RWPE1 (cell line): ENCODE measurements at places on chromosomes 7 and 10.

- DNase-seq, result no peak
Observed at GRCh38 chr10:649445-649797, 40.0 kb downstream of the DIP2C start.

GRCh38 chr7:106344211-106344610 is 59.4 kb upstream of the NAMPT start:
- DNase-seq, result no peak

- DNase-seq, result no peak
Observed at GRCh38 chr10:43970717-43971116, 322.0 kb upstream of the ZNF32 start.

GRCh38 chr10:110461530-110461929 is 36.2 kb upstream of the DUSP5 start:
- no peak for DNase-seq

- no peak for DNase-seq
Observed at GRCh38 chr10:60524541-60524940, 134.9 kb upstream of the ANK3 start.

- no peak for DNase-seq
Observed at GRCh38 chr7:90007001-90007654, 147.1 kb upstream of the STEAP1 start.

- peak; percentile 38 for DNase-seq
Observed at GRCh38 chr7:25642849-25643248, 414.6 kb upstream of the NPVF start.

DNA sequence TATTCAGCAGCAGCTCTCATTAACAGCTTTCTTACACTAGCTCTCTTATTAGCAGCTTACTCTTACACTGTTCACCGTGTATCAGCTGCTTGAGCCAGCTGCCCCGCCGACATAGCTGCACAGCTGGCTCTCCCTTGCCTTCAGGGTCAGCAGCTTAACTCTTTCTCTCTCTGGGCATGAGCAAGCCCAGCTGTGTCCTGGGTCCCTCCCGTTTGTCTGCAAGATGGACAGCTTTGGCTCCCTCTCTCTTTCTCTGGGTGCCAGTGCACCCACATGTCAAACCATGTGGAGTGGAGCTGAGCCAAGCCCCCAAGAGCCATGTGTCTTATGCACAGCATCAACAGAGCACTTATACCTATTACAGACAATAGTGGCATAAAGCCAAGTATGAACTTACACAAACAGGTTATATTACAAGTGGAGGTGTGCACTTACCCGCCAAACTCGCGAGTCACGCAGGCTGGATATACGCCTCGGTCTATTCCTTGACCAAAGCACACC is 35.7 kb upstream of the MTPAP start:
- peak; percentile 24 for DNase-seq

- no peak for DNase-seq
Observed at GRCh38 chr10:27568196-27569175, 64.4 kb downstream of the RAB18 start.

GRCh38 chr7:28133872-28134271 is 46.7 kb downstream of the JAZF1 start:
- no peak for DNase-seq

DNA sequence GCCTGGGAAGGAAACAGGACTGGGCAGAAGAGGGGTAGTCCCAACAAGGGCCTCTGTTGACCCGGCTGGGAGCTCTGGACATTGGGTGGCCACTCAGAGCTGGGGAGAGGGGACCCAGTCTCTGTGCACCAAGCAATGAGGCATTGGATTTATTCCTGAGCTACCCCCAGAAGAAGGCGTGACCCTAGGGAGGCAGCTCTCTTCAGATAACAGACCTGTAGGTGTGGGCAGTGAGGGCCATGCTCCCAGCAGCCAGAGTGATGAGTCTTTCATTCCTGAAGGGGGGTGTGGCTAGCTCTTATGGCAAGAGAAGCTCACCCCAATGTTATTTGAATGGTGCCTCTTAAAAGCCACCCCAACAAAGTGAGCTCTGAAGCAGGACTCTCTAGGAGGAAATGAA is 20.4 kb downstream of the TEX36 start:
- peak; percentile 30 for DNase-seq

DNA sequence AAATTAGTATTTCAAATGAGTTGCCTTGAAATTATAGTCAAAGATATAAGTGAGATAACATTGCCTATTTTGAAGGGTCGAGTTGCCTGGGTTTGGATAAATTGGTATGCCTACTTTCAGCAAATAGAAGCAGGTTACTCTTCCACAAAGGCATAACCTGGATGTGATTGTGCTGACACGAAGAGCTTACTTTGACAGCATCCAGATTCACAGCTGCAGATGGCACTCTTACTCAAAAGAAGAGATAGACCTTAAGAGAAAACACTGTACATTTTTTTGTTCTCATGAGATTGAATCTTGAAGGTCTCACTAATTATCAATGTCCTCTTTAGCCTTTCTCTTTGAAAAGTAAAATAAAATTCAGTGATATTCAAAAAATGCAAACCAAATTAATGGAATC is 1338.7 kb downstream of the REEP3 start:
- no peak for DNase-seq

GRCh38 chr10:101006593-101007098 is 7.0 kb downstream of the LZTS2 start:
- no peak for DNase-seq

DNA sequence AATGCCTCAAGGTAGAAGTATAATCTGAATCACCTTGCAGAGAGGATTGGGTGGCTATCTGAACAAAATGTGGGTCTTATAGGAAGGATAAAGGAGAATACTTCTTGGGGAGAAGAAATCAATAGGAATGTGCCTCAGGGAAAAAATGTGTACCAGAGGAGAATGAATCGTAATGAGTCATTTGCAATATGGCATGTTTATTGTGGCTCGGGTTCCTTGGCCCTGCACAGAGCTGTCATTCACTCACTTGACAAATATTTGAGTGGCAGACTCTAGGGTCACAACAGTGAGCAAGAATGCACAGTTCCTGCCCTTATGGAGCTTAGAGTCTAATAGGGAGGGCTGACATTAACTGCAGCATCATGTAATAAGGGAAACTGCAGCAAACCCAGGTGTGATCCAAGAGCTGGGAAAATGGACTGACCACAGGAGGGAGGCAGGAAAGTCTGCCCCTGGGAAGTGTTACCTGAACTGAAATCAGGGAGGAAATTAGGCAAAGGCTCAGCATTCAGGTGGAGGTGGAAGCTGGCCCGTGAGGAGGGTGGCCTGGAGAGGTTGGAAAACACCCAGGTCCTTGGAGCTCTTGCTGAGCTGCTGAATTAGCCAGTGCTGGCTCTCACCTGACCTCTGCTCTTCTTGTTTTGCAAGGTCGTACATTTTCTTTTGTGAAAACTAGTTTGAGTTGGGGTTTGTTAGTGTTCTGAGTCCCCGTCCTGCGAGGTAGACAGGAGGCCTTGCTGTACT is 203.9 kb downstream of the FRMD4A start:
- DNase-seq, result peak; percentile 78

DNA sequence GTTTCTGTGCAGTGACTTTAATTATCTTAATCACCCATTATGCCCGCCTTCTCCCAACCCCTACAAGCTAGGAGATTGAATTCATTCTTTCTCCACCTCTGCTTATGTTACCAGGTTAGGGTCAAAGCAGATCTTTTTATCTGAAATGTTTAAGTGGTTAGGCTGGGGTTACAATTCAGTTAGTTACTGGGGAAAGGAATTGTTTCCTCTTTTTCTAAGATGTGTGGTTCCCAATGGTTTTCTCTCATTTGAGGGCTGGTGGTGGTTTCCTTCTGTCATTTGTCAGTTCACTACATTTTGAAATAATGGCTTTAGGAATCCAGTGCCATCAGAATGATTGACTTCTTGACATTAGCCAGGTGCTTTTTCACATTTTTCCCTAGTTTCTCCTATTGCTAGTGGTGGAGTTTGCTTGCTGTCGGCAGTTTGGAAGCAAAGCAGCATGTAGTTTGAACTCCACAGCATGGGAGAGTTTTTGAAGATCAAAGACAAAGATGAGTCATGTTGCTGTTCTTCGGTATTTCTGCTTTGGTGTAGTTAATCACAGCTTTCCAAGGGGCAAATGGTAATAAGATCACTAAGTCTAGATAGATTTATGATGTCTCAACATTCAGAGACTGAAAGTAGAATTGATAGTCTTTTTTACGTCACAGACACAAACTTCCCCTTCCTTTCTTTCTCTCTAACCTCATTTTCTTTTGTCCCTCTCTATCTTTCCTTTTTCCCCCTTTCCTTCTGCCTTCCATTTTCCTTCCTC is 168.2 kb downstream of the SND1 start:
- DNase-seq, result no peak

GRCh38 chr10:75375838-75376237 is 25.7 kb downstream of the ZNF503 start:
- DNase-seq, result no peak

- peak; percentile 43 for DNase-seq
Observed at GRCh38 chr10:43282881-43283280, 16.0 kb upstream of the RASGEF1A start.

DNA sequence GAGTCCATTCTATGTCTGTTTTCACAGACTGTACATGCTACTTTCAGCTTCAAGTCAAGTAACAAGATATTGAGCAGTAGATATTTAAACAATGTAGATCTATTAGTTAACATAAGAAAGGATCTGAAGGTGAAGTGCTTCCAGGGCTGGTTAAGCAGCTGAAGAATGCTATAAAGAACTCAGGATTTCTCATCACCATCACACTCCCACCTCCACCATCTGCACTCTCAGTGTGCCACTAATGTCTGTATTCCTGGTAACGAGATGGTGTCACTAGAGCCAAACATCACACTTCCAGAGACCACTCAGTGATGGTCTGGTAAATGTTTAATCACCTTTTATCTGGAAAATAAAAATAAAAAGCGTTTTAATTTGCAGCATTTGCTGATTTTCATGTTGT is 224.0 kb upstream of the FERD3L start:
- DNase-seq, result no peak

DNA sequence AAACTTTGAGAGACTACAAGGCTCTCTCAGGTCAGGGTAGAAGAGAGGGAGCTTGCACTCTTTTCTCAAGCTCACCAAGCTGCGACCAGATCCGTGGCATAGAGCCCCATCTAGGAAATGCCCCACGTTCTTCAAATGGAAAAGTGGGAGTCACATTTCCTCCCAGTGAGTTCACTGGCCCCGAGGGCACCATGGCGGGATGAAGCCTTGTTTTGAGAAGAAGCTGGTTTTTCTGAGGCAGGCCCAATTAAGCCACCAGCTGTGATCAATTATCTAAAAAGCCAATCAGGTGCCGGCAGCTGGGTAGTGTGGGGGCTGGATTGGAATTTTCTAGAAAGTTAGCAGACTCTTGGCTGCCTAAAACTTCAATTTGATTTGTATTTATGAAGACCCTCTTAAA is 101.4 kb downstream of the ZNF365 start:
- DNase-seq, result no peak

DNA sequence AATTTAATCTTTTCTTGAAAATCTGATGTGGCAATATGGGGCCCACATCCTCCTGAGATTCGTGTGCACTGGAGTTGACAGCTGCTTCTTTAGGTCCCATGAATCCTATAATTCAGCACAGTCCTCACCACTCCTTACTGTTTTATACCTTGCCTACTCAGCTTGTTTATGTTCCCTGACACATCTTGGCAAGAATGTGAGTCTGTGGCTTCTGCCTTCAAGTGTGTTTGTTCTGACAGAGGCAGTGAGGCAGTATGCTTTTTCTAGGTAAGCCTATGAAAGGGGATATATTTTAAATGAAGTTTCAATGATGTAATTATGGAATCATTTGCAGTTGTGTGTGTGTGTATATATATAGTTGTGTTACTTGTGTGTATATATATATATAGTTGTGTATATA is 106.4 kb downstream of the AMPH start:
- DNase-seq, result no peak

GRCh38 chr7:45074528-45075354 is 14.0 kb downstream of the NACAD start:
- no peak for DNase-seq

DNA sequence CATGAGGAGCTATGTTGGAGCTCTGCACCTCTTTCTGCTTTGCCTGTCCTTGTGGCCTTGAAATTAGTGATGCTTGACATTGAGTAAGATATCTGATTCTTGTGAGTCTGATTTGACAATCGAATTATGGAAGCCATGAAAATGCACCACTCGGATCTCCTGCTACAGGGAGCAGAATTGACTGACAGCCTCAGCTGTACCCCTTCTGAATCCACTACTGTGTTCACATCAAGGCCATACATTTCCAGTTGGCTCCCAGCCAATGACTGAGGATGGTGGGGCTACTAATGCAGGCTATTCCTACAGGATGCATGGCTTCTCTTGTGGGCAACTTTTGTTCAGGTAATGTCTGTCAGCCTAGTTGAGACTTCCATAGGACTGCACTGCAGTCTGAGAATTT is 321.9 kb downstream of the REEP3 start:
- DNase-seq, result no peak

DNA sequence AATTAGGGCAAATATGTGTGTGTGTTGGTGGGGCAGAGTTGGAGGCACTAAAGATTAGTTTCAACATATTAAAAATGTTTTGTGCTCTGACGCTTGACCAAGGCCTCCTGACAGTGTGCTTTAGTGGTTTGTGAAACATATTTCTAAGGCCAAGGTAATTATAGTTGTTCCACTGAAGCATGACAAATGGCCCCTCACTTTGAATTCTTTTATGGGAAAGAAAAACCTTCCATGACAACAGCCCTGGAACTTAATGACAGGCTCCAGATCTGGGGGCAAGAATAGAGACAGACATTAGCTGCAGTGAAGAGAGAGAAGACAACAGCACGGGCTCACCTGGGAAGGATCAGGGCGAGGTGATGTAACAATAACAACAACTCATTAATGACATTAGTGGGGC is 155.8 kb downstream of the CHN2 start:
- DNase-seq, result no peak

DNA sequence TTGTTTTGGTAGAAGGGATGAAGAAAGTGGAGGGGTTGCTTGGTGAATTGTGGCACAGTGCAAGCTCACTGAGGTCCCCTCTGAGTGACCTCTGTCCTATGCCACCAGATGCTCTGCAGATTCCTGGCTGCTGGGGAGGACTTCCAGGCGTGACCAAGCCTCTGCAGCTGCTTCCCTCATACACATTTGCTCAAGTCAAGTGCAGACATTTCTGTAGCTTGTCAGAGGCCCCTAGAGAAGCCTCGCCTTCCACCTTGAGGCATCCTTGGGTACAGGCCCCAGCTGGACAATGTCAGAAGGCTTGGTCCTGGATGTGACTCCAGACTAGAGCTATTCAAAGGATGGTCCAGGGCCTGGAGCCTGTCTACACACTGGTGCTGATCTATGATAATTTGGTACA is 464.2 kb downstream of the PLXNA4 start:
- no peak for DNase-seq

DNA sequence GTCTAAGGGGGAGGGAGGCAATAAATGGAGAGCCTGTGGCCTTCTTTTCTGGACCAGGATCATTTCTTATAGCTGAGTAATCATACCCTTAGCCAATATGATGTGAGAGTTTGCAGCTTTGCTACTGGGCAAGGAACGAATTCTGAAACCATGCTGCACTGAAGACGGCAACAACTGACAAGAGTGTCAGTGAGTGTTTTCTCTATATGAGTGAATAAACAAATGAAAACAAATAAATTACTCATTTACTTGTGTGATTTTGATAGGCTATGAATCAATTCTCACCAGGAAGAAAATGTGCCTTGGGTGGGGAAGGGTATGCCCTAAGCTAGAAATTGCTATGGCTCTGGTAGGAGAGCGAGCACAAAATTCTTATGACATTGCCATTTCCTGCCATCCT is 79.4 kb upstream of the LRRN3 start:
- no peak for DNase-seq

GRCh38 chr7:98760201-98760651 is 109.6 kb downstream of the TMEM130 start:
- DNase-seq, result no peak
